ENCODE measurements at places on chromosomes 16 and 17.

DNA sequence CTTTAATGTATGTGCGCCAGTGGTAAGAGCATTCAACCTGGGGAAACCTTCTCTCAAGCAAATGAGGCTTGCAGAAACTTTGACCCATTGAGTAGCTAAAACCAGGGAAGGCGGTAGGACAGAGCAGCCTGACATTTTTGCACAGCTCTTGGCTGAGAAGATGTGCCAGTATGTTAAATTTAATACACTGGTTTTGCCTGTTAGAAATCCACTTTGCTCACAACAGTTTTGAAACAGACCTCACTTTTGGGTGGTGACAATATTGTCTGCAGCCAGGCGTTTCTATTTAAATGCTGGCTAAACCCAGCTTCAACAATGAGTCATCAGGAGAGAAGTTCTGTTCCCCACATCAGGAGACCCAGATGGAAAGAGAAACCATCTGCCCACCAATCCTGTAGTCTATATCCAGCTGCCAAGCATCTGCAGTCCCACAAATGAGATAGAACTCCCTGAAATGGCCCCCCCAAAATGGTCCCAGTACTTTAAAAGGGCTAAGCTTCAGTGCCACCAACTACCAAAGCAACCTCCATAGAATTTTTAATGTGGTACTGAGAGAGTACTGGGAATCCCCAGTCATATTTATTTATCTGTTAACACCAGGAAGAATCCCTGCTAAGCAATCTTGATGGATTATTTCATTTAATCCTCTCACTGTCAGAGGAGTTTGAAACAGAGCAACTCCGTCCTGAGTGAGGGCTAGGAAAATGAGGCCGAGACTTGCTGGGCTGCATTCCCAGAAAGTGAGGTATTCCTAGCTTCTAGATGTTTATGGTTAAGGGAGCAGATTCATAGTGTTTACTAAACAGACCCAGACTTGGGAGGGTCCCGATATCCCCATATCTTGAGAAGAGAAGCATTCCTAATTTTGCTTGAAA lies 29.0 kb upstream of the CLEC3A start:
- DNase-seq = no peak

DNA sequence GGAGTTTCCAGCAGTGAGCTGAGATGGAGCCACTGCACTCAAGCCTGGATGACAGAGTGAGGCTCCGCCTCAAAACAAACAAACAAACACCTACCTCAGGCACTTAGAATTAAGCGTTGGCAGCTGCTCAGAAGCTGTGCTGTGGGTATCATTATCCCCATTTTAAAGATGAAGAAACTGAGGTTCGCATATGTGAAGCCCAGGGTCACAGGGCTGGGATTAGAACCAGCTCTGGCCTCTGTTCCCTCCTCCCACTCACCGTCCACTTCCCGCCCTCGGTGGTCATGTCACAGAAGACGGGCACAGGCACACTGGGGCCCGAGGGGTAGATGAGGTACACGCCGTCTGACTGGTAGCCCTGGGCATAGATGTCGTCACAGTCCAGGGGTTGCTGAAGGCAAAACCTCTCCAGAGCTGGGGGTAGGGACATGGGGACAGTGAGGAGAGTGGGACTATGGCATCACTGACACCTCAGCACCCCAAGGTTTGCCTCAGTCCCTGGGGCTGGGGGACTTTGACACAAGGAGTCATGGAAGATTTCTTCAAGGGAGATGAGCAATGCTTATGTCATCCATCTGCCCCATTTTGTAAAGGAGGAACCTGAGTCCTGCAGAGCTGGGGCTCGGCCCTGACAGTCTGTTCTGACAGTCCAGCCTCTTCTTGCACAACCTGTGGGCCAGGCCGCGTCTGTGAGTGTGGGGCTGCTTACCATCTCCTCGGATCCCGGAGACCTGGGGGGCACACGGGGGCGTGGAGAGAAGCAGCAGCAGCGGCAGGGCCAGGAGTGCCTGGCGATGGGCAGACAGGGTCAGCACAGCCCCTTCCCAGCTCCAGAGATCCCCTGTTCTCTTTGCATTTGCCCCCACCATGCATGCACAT lies 700 bp downstream of the MFAP4 start:
- DNase-seq = no peak

GRCh38 chr16:83031524-83031923 lies 404.8 kb downstream of the CDH13 start:
- no peak for DNase-seq

DNA sequence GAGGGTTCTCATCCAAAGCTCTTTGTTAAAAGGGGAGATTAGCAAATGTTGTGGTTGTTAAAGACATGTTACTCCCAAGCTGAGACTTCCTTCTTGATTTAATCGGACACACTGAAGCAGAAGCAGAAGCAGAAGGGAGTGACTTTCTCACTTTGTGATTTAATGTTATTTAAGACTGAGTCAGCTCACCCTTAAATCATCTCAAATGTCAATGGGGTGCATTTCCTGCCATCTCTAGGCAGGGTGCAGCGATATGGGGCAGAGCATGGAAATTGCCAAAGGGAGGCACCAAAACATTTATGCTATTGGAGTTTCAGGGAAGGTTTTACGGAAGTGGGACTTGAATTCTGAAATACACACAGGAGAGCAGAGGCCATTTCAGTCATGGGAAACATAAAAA lies 283.6 kb downstream of the ABCC12 start:
- no peak for DNase-seq

DNA sequence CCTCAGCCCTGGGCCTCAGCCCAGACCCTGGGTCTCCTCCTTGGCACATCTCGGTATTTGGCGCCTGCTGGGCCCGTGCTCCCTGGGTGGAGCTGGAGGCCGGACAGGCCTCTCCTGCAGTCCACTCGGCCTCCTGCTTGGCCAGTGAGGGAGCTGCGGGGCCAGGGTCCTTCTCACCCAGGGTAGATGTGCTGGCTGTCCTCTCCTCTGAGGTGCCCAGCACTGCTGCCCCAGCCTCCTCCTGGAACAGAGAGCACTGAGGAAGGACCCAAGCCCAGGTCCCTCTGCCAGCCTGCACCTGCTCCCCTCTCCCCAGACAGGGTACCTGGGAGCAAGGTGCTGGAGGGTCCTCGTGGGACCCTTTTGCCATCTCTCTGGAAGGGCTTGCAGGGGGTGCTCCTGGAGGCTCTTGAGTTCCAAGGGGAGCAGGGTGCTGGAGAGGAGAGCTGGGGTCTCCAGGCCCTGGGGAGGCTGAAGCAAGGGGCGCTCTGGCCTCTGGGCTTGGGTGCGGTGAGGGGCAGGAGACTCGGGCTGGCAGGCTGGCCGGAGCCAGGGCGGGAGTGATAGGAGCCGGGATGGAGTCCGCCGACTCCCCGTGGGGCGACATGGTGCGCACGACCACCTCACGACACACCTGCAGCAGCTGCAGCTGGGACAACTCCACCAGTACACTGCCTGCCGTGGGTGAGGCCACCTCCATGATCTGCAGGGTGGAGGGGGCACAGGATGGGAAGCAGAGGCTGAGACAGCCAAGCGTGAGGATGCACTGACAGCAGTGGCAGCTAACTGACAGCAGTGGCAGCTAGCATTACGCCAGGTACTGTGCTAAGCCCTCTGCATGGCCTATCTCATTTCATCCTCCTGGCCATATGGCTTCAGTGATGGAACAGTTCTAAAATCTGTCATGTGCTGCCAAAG lies 17.8 kb downstream of the TSPOAP1 start:
- DNase-seq = no peak

DNA sequence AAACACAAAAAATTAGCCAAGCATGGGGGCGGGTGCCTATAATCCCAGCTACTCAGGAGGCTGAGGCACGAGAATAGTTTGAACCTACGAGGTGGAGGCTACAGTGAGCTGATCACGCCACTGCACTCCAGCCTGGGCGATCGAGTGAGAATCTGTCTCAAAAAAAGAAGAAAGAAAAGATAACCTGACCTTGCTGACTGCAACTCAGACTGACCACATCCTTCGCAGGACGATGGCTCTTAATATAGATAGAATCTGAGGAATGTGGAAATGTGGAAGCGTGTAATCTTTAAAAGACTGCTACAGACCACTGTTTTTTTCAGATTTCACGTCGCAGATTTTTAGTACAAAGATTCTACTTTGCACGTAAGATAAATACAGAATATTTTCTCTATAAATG lies 37.8 kb downstream of the KLHDC4 start:
- DNase-seq = no peak

- no peak for DNase-seq
Observed at GRCh38 chr16:75288181-75288580, 36.8 kb upstream of the BCAR1 start.

DNA sequence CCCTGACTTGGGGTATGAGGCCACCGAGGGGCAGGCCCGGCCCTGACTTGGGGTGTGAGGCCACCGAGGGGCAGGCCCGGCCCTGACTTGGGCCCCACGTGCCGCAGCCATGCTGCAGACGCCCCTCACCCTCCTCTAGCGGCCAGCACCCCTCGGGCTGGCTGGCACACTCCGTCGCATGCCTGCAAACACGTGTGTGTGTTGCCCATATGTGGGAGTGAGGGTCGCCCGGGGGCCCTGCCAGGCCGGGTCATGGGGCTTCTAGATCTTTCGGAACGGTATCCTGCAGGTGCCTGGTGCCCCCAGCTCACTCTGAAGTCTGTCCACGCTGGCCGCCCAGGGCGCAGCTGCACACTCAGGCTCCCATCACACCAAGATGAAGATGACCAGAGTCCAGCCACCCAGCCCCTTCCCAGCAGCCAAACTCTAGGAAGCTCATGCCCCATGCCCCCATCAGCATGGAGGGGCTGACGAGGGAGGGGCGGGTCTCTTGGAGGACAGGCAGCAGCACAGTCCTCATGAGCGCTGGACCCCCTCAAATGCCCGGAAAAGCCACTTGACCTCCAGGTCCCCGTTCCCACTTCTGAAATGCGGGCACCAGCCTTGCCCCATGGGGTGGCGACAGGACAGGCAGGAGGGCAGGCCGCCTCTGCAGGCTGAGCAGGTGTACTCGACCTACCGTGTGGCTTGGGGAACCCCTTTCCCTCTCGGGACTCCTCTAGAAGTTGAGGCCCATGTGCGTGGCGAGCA lies 33.8 kb downstream of the CTU2 start:
- no peak for DNase-seq

DNA sequence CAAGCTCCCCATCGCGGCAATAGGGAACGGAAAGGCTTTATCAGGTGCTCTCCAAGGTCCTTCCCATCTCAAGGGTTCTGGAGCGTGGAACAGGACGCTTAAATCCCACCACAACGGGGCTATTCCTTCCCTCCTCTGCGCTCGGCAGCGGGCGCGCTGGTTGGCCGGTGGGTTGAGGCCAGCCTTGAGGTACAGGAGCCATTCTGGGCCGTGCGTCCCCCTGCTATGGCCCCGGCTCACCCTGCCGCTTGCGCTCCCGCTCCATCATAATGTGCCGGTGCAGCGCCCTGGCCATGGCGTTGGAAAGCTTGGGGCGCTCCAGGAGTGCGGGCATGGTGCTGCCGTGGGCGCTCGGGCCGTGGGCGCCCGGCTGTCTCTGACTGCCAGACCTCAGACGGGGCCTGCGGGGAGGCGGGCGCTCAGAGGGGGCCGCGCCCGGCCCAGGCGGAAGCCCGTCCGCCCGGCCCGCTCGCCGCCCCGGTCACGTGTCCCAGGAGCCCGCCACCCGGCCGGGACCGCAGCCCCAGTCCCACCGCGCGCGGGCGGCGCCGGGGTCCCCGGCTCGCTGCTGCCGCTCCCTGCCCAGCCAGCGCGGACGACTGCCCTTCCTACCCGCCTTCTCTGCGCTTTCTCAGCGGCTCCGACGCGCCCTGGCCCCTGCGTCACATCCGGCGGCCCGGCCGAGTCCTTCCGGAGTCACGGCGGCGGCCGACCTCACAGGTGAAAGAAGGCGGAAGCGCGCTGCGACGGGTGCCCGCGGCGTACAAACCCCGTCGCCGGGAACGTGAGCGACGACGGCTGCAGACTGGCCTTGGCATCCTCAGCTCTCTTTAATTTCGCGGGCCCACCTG lies at the start of gene GPS2:
GPS2 (minus strand) TSS at position 642 of the 851 bp plus-strand sequence; CDS start at position 334, 308 bp downstream.
- peak; percentile 55 for DNase-seq

- no peak for DNase-seq
Observed at GRCh38 chr16:78209951-78210661, 110.7 kb downstream of the WWOX start.

DNA sequence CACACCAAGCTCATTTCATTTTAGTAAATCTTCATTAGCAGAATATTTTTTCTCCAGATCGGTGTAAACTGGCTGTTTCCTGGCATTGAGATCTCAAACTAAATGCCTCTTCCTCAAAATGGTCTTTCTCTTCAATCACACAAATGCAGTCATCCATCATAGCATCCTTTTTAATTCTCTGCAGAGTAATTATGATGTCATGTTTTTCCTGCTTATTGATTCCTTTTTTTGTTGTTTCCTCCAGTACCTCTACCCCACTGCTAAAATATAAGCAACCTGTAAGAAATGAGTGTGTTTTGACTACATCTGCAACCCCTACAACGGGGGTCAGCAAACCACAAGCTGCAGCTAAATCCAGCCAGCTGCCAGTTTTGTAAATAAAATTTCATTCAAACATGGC lies 65.6 kb upstream of the TOM1L1 start:
- no peak for DNase-seq

- no peak for DNase-seq
Observed at GRCh38 chr16:86566601-86566965, at the start of gene FOXC2. FOXC2 (plus strand) TSS chr16:86566829; CDS start chr16:86567336, 507 bp downstream.

DNA sequence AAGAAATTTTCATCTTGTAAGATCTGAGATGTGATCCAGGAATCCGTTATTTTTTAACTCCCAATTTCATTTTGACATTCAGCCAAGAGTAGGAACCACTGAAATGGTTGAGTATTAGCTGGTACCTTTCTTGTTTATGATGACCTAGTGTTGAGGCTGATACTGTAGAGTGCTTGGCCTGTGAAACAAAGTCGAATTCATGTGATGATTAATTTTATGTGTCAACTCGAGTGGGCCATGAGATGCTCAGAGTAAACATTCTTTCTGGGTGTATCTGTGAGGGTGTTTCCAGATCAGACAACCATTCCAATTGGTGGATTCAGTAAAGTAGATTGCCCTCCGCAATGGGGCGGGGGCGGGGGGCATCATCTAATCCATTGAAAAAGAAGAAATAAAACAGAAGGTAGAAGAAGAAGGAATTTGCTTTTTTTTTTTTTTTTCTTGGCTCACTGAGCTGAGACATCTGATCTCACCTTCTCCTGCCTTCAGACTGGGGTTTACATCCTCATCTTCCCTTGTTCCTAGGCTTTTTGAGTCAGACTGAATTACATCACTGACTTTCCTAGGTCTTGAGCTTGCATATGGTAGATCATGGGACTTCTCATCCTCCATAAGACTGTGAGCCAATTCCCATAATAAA lies 264.6 kb upstream of the KCNJ16 start:
- no peak for DNase-seq

- DNase-seq = no peak
Observed at GRCh38 chr16:69922200-69922599, 28.9 kb upstream of the CLEC18A start.

GRCh38 chr16:68005786-68006286 lies 6.6 kb upstream of the DPEP2 start:
- DNase-seq = no peak

GRCh38 chr16:12971241-12971640 lies 69.8 kb downstream of the SHISA9 start:
- no peak for DNase-seq

- no peak for DNase-seq
Observed at GRCh38 chr16:10972108-10972818, 27.9 kb downstream of the CLEC16A start.

- DNase-seq = no peak
Observed at GRCh38 chr16:17335826-17336529, 134.8 kb downstream of the XYLT1 start.

GRCh38 chr17:50154604-50155003 lies 4.1 kb upstream of the PPP1R9B start:
- no peak for DNase-seq
